Regular cardiac myocyte (primary cell): ENCODE measurements at places on chromosomes 1 and 21. TPM values are rescaled to one million over a fixed set of nuclear protein-coding genes. Genes with fewer than 3 reads are reported as not detected.

GUCA2B gene
- total RNA-seq = not detected in 2 replicates

LCE1C gene
- not detected in 2 replicates for total RNA-seq

TFAP2E gene
- under 0.01 TPM in 2 replicates for total RNA-seq

GSTM5 gene
- total RNA-seq = 0.19 and 3.9 TPM in 2 replicates

PLA2G5 gene
- 0.56 TPM in 1 of 2 replicates, not detected in the other for total RNA-seq

LRRC7 gene
- under 0.01 TPM in 2 replicates for total RNA-seq

CD1B gene
- total RNA-seq = not detected in 2 replicates
